ENCODE measurements at places on chromosomes 1 and 21.

DNA sequence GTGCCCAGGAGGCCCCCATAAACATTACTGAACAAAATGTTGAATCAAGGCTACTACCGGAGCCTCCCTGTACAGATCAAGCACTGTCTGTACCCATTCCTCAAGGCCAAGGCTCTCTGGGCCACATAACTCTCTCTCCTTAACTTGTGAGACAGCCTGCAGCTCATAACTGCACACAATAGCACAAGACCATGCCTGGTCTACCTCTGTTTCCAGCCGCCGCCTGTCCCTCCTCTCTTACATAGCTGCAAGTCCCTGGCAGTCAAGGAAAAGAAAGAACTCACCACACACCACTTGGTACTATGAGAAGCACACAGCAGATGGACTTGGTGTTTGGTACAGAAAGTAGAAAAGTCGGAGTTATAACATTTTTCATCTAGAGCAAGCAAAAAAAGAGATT is 91.1 kb downstream of the SSBP3 start:
- DNase-seq, result no peak

DNA sequence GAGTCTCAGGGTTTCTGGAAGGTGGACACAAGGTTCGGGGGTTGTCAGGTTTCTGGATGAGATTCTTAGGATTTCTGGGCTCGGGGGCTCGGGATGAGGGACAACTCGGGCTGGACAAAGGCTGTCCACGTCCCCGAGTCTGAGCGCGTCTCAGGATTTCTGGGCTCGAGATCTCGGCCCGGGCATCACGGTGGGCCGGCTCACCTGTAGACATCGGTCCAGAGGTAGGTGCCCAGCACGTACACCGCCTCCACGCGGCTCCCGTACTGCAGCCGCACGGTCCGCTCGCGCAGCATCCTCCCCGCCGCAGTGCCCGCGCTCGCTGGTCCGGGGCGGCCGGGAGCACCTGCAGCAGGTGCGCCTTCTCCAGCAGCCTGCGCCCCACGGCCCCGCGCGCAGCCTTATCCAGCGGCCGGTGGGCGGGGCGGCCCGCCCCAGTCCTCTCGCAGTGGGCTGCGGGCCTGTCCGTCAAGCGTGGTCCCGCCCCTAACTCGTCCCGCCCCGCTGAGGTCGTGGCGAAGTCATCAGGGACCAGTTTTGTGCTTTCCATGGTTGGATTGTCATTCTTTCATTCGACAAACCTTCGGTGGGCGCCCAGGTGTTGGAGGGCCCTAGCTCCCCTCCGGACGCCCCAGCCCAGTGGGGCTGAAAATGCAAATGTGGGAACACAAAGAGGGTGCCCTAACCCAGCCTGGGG is at the start of gene PADI2:
TSS of gene PADI2 (minus strand) at position 376 of the 697 bp plus-strand sequence. CDS start at position 296, 80 bp downstream.
- peak; percentile 12 for DNase-seq

DNA sequence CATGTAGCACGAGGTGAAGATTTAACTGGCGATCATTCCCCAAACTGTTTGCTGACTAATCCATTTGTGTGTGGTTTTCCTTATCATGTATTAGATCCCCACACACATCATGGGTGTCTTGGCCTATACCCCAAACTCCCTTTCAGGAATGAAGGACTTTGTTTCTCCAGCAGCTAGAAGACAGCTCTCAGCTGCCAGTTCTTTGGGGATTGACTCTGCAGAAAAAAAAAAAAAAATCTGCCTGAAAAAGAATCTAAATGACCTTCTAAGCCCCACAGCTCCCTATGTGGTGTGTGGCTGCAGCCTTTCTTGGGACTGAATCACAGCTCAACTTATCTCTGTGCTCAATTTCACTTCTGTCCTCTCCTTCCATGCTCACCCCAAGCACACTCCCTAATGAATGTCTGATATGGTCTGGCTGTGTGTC is 256.3 kb upstream of the DUSP10 start:
- peak; percentile 49 for DNase-seq

- DNase-seq, result no peak
These were observed 3.2 kb downstream of the LYPD8 start for GRCh38 chr1:248752161-248753028.

DNA sequence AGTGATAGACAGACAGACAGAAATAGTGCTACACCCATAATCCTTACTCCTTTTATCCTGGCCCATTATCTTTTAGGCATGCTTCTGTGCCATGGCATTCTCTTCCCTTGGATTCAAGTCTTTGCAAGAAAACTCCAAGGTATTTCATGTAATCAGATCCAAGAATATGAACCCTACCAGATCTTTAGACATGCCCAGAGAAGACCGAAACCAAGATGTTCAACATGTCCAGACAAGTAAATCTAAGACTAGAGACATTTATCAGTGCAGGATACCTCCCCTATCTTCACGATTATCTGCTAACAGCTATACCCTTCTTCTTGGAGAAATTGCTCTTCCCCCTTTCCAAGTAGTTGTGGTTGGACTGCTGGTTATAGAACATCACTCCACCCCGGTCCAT is 11.8 kb upstream of the C1orf141 start:
- DNase-seq, result no peak

DNA sequence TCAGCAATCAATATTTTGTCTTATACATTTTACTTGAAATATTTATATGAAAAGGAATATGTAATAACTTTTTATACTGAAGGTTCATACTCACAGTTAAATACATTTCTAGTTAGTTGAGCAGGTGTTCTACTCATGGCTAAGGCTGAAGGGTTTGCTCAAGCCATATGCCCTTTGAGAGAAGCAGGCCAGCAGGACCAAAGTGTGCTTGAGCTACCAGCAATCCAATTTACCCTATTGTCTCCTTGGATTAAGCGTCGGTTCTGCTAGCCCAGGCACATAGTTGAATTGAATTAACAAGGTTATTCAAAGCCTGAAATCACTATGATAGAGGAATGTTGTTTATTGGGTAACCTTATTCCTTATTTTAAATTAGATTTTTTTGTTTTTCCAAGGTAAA is 151.5 kb upstream of the BACE2 start:
- DNase-seq, result no peak

- peak; percentile 10 for DNase-seq
These were observed 3.8 kb upstream of the SLC30A2 start for GRCh38 chr1:26049531-26050247.

DNA sequence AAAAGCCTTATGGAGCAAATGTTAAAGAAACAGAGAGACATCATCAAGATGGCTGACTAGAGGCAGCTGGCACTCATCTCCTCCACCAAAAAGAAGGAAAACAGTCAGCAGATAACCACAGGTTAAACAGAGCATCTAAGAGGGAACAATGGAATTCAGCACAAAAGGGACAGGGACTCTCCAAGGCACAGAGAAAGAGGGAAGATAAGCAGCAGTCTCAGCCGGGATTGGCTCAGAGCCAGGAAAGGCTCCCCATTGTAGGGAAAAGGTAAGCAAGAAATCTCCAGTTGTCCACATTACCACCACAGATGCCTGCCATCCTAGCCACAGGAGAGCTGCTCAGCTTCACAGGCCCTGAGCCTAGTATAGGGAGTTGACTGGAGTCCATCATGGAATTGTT is 605.5 kb downstream of the SMYD3 start:
- no peak for DNase-seq

DNA sequence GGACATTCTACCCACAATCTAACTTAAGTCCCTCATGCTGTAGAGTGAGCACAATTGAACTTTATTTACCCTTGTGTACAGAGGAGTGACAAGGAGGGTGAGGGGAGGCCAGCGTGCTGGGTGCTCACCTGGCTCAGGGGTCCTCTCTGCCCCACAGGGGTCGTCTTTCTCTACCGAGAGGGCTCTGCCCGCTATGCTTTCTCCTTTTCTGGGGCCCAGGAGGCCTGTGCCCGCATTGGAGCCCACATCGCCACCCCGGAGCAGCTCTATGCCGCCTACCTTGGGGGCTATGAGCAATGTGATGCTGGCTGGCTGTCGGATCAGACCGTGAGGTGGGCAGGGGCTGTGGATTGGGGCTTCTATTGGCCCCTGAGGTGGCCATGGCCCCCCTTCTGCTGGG is 5.4 kb downstream of the BCAN start:
- DNase-seq, result no peak

DNA sequence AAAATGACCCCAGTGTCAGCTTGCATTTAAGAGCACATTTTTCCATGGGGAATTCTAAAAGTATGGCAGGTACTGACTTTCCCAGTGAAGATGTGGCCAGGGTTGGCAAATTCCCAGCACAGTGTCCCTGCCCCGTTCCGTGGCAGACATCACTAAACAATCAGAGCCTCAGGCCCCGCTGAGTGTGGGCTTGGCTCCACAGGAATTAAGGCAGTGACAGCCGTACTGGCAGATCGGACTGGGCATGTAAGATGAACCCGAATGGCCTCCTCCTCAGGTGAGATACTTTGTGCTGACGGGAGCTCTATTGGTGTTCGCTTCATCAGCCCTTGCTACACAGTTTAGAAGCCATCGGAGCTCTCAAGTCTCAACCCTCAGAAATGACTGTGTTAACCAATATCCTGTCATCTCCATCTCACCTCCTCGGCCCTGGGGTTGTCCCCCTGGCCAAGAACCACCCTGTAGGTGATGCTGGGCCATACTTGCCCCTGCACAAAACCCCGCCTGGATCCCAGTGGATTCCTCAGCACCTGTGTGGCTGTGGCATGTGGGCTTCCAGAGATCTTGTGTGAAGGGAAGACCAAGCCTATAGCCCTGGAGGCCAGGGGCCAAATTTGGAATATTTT is 29.0 kb upstream of the ABCG1 start:
- DNase-seq, result no peak

DNA sequence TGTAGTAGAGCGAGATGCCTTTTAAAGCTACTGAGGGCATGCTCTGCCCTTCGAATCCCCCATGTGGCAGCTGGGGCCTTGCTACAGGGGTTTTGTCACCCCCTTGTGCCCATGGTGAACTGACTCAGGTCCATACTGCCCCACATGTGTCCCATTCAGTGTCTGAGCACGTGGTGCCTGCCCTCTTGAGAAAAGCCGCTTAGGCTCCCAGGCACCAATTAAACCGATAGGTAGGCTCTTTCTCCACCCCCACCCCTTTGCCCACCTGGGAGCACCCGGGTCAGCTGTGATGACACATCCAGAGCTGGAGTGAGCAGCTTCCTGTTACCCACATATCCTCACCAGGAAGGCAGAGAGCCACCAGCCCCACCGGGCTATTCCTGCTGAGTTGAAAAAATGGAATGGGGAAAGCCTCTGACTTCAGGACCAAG is 30.5 kb downstream of the TMCC2 start:
- no peak for DNase-seq

GRCh38 chr1:168551688-168552087 is 7.9 kb upstream of the XCL2 start:
- DNase-seq, result no peak

DNA sequence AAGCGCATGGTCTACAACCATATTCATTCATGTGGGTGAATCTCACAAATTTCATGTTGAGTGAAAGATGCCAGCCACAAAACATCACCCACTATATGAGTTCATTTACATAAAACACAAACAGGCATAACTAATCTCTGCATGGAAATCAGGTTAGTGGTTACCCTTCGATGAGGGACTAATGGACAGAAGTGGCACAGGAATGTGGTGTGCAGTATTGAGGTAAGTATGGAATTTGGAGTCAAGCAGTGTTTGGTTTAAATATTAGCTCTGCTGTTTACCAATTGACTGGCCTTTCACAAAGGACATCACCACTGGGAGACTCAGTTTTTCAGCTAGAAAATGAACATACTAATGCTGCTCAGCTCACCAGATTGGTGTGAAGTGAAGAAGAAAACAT is 24.2 kb downstream of the CCDC185 start:
- DNase-seq, result no peak

- DNase-seq, result peak; percentile 40
These were observed 56.9 kb downstream of the PTPRF start for GRCh38 chr1:43587594-43587993.

DNA sequence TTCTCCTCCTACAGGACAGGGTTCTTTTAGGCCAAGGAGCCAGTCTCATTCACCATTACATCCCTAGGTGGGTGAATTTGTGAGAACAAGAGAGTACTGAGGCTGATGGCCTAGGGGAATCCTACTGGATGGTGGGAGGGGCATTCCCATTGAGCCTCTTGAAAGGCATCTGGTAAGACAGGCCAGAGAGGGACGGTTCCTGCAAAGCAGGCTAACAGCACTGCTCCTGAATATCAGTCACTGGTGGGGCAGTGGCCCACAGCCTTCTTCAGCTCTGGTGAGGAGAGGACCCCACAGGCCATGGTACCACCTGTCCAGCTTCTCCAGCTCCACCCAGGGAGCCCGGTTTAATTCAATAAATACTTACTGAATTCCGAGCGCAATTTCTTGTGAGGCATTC is 125.9 kb upstream of the EDN2 start:
- no peak for DNase-seq

DNA sequence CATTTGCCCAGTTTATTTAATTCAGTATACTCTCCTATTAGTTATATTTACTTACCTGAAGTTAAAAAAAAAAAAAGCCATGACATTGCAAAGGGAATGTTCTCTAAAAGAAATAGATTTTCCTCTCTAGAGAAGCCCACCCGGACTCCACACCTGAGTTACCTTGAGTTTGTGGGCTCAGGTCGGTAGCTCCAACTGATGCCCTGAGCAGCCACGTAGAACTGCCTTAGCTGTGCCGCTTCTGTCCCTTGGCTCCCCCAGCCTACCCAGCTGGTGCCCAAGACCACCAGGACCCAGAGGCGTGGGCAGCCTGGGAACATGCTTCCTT is 250 bp downstream of the F5 start:
- DNase-seq, result no peak

- no peak for DNase-seq
These were observed 58.1 kb upstream of the C1orf146 start for GRCh38 chr1:92159593-92159992.

DNA sequence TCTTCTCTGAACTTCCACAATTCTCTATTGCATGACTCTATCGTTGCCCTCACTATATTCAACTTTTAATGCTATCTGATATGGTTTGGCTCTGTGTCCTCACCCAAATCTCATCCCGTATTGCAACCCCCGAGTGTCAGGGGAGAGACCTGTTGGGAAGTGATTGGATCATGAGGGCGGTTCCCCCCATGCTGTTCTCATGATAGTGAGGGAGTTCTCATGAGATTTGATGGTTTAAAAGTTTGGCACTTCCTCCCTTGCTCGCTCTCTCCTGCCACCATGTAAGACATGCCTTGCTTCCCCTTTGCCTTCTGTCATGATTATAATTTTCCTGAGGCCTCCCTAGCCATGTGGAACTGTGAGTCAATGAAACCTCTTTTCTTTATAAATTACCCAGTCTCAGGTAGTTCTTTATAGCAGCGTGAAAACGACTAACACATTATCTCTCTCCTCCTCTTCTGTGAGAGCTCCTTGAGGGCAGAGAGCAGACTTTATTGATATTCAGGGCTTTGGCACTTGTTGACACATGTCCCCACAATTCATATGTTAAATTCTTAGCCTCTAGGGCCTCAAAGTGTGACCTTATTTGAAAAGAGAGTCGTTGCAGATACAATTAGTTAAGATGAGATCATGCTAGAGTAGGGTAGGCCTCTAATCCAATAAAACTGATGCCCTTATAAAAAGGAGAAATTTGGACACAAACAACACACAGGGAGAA is 52.1 kb downstream of the ADCY10 start:
- no peak for DNase-seq

GRCh38 chr1:68959461-68960030 is 462.7 kb upstream of the DEPDC1 start:
- no peak for DNase-seq

DNA sequence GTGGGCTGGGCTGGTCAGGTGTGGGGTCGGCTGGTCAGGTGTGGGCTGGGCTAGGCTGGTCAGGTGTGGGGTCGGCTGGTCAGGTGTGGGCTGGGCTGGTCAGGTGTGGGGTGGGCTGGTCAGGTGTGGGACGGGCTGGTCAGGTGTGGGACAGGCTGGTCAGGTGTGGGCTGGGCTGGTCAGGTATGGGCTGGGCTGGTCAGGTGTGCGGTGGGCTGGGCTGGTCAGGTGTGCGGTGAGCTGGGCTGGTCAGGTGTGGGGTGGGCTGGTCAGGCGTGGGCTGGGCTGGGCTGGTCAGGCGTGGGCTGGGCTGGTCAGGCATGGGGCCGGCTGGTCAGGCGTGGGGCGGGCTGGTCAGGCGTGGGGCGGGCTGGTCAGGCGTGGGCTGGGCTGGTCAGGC is 6.3 kb upstream of the FNDC10 start:
- DNase-seq, result no peak
